Erythroblast (primary cell): ENCODE measurements at places on chromosomes 2 and 18.
A peak's percentile ranks its signal among the peaks of the same experiment; 100 is the strongest.

DNA sequence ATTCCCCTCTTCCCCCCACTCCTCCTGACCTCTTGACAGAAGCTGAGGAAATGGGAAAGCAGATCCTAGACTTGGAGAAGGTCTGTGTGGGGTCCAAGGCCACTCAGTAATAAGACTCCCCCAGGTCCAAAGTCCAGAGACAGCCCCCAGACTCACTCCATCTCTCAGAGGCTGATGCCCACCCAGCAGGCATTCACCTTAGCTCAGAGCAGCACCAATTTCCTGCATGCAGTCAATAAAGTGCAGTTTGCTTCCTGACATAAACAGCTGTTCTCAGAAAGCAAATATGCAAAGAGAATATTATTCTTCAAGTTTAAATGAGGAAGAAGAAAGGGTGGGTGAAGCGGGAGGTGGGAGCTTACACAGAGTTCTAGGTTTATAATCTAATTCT is 84.1 kb upstream of the RTN4 start:
- no peak for DNase-seq

DNA sequence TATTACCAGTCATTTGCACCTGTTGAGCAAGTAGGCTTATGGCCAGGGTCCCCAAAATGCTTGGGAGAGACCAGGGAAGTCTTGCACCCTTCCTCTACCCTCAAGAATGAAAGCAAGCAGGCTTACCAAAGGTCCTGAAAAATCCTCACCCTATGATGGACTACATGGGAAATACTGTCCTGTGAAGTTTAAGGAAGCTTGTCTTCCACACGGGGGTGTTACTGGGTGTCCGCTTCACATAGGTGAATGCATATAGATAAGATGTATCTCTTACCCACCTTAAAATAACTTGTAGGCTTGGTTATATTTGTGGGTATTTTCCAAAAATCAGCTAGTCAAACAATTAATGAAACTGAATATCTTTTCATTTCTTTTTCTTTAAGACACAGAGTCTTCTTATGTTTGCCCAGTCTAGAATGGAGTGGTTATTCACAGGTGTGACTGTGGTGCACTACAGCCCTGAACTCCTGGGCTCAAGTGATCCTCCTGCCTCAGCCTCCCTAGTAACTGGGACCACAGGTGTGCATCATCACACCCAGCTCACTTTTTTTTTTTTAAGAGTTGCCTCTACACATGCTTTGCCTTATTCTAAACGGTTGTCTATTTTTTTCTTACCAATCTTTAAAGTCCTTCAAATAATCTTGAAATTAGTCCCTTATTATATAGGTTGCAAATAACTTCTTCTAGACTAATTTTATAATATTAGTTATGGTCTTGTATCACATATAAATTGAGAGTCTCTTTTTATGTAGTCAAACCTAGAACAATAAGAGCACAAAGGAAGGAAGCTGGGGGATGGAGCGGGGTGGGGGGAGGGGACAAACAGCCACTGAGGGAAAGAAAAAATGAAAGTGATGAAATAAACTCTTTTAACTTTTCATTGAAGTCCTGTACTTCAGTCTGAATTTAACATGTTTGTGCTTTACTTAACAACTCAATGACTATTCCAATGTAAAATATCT is 49.0 kb downstream of the CERKL start:
- no peak for DNase-seq

DNA sequence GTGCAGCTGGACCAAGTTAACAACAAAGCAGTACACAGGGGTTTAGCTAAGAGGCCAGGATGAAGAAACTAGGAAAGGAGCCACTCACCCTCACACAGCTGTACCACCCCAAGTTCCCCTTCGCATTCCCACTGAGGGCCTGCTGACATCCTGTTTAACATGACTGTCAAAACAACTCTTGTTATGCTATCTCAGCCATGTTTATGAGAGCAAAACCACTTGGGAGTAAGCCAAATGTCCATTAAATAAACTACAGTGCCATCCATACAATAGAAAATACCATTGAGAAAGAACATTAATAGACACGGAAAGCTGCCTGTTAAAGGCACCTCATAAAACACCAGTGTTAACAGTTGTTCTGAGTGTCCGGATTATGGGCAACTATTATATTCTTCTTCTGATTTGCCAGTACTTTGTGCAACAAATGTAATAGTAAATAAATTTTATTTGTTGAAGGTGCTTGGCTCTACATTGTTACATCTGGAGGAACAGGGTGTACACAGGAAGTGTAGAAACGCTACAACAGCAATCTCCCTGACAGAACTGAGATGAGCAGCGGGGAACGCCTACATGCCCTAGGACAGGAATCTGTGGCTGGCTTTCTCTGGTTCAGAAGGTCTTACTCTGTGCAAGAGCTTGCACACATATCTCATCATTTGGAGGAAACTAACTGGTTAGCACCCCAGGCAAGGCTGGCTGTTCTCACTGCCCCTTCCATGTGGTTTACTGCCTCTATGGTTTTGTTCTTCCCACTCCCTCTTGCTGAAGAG is 85.6 kb downstream of the EHD3 start:
- DNase-seq, result no peak

GRCh38 chr2:128585706-128586105 is 267.0 kb upstream of the HS6ST1 start:
- no peak for DNase-seq

DNA sequence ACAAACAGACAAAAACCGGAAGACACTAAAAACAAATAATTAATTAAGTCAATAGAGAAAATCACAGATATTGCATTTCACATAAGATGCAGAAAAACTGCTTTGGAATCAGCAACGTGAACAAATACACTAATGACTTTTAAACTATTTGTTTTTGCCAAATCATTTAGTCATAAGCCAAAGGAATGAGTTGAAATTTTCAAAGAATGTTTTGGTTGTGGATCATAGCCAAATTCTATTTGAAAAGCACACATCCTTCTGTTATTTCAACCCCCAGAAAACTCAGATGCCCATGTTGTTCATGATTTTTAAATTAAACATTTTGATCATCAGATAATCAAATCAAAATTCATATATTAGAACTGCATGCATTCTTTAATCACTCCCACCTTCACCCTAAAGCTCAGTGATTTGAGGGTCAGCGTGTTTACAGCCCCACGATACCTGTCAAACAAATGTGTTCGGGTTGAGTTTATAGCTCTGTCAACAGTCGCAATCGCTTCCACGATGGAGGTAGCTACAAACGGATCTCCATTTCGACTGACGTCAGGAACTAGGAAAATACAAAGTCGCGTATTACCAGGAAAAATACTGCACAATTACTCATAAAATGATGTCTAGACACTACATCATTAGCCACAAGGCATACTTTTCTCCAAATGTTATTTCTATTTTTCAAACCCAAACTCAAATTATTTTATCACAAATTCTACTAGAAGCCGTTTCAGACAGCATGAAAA is 90.2 kb downstream of the PXDN start:
- no peak for DNase-seq

DNA sequence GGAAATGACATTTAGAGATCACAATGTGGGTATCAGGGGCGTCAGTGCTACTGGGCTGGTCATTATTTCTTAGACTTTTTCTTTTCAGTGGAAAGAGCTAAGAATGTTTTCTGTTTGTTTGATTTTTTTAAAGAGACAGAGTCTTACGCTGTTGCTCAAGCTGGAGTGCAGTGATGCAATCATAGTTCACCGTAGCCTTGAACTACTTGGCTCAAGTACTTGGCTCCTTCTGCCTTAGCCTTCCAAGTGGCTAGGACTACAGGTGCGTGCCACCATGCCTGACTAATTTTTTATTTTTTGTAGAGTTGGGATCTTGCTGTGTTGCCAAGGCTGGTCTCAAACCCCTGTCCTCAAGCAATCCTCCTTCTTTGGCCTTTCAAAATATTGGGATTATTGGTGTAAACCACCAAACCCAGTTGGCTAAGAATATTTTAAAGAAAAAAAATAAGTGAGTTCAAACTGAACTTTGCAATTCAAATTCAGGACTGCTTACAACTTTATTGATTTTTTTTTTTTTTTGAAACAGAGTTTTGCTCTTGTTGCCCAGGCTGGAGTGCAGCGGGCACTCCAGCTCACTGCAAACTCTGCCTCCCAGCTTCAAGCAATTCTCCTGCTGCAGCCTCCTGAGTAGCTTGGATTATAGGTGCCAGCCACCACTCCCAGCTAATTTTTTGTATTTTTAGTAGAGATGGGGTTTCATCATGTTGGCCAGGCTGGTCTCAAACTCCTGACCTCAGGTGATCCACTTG is 154.2 kb downstream of the MIB1 start:
- no peak for DNase-seq

- DNase-seq, result no peak
Measured at GRCh38 chr2:8646731-8647461, 35.0 kb upstream of the ID2 start.

DNA sequence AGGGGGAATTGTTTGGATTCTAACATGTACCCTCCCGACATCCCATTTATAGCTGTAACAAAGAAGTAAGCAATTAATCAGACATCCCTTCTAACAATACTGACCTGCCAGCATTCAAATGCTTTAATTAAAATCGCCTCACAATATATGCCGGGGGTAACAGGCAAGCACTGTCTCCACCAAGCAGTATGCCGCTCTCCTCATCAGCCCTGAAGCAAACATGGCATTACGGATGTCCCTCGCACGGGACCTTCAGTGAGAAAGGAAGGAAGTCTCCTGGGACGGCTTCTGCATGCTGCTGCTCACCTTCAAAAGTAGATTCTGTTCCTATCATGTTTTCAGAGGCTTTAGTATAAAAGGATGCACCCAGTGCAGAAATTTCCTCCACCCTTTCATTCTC is 292.7 kb upstream of the POU3F3 start:
- no peak for DNase-seq

DNA sequence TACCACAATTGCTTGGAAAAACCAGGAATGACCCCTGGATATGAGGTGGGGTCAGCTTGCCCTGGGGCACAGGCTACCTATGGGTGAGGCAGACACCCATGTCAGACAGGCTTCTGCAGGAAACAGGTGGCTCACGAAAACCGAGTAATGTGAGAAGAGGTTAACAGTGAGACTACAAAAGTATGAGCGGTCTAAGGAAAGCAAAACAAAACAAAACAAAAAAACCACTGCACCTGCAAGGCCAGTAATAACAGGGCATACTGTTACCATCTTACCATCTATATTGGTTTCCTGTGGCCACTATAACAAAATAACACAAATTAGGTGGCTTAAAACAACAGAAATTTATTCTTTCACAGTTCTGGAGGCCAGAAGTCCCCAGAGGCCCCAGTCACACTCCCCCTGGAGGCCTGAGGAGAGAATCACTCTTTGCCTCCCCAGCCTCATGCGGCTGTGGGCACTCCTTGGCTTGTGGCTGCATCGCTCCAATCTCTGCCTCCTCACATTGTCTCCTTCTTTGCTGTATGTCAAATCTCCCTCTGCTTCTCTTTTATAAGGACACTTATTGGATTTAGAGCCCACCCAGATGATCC is 86.6 kb upstream of the EPC2 start:
- no peak for DNase-seq

DNA sequence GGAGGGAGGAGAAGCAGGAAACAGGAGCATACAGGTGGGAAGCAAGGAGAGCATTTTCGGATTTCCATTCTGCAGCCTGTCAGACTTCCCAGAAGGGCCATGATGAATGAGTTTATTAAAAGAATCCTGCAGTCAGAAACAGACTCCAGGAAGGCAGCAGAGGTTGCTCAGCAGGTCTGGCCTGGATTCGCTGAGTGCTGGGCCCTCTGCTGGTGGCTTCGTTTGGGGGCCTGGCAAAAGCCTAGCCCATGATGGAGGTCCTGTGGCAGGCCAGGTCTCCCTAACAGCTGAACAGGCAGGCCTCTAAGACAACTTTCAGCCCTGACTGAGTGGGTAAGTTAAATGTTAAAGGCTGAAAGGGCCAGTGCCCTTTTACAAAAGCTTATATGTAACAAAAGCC is 108.2 kb upstream of the CAPN13 start:
- peak; percentile 16 for DNase-seq

- DNase-seq, result no peak
Measured at GRCh38 chr2:197647961-197648690, 27.3 kb downstream of the RFTN2 start.

GRCh38 chr2:64649013-64649484 is 4.7 kb downstream of the SERTAD2 start:
- DNase-seq, result peak; percentile 96

DNA sequence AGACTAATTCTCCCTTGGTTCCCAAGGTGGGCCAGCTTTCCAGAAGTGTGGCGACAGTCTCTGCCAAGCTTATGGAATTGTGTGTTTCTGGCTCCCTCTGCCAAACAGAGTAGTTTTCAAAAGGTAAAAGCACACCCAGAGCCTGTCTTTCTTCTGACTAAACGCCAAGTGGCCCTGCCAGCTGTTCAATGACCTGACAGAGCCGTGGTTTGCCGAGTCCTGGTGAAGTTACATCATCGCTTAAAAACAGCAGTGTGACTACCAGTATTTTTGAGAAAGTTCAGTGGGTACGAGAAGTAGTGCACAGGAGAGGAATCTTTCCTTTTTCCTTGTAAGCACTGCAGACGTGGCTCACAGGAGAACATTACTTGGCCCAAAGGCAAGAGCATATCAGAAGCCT is 1.9 kb downstream of the PER2 start:
- peak; percentile 11 for DNase-seq

DNA sequence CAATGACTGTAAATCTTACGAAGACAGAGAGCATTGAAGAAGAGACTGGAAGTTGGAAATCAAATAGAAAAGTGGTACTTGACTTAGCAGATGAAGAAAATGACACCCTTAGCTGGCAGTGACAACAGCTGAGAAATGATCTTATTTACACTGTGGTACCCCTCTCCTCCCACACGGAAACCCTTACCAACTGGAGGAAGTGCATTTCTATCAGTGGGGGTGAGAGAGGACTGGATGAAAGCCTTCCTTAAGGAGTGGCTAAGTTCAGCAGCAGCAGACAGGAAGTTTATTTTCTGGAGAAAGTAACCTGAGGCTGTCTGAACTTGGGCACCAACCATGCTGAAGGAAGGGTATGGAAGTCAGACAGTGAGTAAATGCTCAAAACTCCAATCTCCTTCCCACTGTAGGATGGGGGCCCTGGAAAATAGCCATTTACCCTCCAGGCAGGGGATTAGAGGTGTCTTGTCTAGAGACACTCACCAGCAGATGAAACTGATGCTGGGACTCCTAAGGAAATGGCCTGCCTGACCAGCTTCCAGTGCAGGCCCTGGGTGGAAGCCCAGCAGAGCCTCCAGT is 160.2 kb upstream of the NCK2 start:
- no peak for DNase-seq

- DNase-seq, result no peak
Measured at GRCh38 chr2:111905990-111906735, 7.8 kb downstream of the MERTK start.

GRCh38 chr18:22504251-22505030 is 86.7 kb upstream of the CTAGE1 start:
- no peak for DNase-seq

- DNase-seq, result peak; percentile 52
Measured at GRCh38 chr2:26352892-26353291, 6.3 kb upstream of the ADGRF3 start.

GRCh38 chr2:121955872-121956271 is 200.4 kb downstream of the TSN start:
- no peak for DNase-seq
